ENCODE measurements at places on chromosomes 4 and X.

DNA sequence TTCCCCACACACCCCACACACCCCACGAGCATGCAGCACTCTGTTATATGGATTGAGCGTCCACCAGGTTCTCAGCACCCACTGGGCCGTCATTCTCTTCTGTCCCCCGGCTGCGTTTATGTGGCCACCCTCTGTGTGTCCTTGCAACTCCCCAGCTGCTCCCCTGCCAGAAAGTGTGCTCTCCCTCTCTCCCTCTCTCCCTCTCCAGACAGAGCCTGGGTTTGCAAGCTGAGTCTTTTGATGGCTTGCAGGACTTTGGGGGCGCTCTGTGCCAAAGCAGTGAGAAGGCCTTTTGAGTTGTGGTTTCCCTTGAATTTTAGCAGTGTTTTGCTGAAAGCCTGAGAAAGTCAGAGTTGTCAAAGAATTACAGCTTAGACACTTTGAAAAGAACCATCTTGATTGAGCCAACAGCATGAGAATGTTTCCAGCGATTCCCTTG, 173.5 kb downstream of the DCLK2 start:
- DNase-seq: no peak

DNA sequence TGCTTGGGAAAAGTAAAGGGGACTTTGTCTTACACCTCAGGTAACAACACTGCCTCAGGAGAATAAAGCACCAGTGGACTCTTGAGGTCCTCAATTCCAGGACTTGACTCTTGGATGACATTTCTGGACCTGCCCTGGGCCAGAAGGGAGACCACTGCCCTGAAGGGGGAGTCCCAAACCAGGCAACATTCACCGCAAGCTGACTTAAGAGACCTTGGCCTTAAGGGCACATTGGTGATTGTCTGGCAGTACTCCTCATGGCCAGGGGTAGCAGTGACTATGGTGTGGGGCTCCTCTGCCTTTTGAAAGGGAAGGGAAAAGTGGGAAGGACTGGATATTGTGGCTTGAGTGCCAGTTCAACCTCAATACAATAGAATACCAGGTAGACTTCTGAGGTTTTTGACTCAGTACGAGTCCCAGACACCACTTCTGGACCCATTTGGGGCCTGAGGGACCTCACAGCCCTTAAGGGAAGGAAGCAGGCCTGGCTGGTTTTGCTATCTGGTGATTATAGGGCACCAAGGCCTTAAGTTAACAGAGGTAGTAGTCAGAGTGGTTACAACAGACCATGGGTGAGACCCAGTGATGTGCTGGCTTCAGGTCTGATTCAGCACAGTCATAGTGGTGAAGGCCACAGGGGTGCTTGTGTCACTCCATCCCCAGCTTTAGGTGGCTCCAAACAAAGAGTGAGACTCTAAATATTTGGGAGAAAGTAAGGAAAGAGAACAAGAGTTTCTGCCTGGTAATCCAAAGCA, 121.2 kb upstream of the TET2 start:
- DNase-seq: no peak

- DNase-seq: no peak
These were observed 38.3 kb downstream of the GPAT3 start for GRCh38 chr4:83574247-83574646.

- no peak for DNase-seq
These were observed 75.9 kb downstream of the SPATA18 start for GRCh38 chr4:52126966-52127365.

DNA sequence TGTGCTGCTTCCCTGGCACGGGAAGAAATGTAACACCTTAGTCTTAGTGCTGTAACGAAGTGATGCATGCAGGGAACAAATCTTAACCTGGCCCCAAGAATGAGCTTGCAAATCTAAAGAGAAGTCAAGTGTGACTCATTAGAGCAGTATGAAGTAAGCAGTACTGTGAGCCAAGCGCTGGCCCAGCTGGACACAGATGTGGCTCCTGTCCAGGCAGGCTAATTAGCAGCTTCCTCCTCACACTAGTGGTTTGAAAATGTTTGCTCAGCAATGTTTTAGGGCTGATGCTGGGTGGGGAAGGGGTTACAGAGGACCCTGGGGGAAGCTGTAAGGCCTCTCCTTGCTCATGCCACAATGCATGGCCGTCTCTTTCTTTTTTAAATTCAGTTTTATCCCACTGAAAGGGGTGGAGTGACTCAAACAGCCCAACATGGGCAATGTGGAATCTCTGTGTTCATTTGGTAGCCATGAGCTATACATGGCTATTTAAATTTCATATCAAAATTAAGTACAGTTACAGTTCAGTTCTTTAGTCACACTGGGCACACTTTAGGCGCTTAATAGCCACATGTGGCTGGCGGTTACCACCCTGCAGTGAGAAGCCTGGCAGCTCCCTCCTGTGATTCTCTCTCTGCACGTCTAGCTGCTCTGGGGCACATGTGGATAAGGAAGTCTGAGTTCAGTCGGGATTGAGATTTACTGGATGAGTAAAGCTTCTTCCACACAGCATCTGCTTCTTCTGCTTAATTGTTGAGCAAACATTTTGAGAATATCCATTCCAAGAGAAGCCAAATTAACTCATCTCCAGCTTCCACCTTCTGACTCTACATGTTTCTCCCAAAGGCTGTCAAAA, 48.8 kb downstream of the MAP7D2 start:
- no peak for DNase-seq

GRCh38 chrX:13081395-13082205, 37.2 kb upstream of the FAM9C start:
- DNase-seq: no peak
